ENCODE measurements at places on chromosomes 2 and 18. TPM values are rescaled to one million over a fixed set of nuclear protein-coding genes. Genes with fewer than 3 reads are reported as not detected.

MAP3K20 gene
- 55.3 TPM for total RNA-seq

GLS gene
- 32.1 TPM for total RNA-seq

RUFY4 gene
- not detected for total RNA-seq

IL1F10 gene
- total RNA-seq: not detected

CERKL gene
- total RNA-seq: not detected

SPAST gene
- total RNA-seq: 15.4 TPM

Measured in esophagus squamous epithelium (tissue), 5 donors.